Fibroblast of skin of left quadriceps (primary cell): ENCODE measurements at places on chromosomes 16 and 17.

DNA sequence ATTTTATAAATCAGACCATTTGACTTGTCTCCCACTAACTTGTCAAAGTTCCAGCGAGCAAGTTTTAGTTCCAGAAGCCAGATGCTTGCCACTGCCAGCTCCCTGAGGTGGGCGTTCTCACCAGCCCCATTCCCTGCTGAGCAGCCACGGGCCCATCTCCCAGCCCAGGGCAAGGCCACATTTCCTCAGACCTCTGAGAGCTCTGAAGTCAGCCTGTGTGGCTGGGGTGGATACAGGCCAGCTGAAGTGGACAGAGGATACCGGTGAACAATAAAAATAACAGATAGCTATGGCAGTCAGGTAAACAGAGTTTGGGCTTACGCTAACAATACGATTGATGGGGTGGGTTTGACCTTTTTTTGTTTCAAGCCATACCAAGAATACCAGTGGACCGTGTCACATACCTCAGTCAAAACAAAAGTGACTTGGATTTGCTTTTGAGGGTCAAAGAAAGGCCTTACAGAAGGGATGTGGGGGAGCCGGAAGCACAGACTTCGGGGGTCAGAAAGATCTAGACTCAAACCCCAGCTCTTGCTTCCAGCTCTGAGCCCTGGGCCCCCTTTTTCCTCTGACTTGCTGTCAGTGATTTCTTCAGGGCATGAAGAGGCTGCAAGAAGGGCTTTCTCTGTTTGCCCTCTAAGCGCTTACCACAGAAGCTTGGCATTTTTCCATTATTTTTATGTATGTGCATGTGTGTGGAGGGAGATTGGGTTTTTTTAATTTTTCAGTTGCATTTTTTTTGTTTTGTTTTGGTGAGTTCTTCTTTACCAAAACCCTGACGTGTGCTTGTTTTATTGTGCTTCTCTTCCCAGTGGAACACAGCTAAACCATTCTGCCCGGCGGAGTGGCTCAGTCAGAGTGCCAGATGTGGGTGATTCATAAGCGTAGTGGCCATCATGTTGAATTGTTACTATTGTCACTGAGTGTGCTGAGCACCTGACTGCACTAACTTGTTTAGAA lies 109.9 kb downstream of the GNAO1 start:
- peak; percentile 49 for DNase-seq

DNA sequence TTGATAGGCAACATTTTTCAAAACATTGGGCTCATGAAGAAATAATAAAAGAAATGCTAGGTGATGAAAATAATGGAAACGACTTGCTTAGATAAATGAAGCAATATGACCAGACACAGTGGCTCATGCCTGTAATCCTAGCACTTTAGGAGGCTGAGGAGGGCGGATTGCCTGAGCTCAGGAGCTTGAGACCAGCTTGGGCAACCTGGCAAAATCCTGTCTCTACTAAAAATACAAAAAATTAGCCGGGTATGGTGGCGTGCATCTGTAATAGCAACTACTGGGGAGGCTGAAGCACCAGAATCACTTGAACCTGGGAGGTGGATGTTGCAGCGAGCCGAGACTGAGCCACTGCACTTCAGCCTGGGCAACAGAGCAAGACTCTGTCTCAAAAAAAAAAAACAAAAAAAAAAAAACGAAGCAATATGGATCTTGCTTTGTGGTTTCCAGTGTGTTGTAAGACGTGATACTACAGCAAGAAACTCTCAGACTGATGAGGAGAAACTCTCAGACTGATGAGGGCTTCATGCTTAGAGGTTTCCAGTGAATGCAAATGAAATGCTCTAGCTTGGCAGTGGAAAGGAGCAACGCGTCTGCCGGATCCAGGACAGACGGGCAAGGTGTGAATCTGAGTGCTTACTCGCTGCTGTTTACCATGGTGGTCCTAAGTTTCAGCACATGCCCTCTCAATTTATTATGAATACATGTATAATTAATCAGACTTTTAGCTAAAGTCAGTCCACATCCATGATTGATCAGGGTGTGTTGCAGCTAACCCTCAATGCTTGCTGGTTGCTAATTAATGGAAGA lies 11.5 kb upstream of the IGF2BP1 start:
- no peak for DNase-seq

DNA sequence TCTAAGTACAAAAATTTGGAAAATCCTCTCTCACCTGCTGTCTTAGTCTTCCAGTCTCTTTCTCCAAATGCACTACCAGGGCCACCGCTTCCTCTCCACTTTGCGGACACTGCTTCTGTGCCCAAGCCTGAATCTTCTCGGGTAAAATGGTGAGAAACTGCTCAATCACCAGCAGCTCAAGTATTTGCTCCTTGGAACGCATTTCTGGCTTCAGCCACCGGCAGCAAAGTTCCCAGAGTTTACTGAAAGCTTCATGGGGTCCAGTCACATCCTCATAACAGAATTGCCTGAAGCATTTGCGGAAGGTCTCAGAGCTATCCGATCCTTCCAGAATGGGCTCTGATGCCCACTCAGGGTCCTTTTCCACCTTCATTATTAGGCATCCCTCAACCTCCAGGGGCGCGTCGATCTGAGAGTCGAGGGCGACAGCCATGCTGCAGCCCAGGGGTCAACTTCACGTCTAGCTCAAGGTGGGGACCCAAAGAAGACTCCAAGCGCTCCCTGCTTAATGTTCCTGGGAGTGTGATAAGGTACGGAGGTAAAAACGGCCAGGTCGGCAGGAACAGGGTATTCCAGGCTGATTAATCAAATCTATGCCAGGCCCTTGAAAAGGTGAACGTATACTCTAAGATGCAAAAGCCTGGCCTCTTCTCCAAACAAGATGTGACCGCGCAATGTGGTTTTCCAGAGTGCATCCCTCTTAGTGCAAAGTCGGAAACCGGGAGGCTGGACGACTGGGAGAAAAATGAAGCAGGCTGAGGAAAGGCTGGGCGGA lies 763 bp downstream of the ZKSCAN2 start:
- no peak for DNase-seq

DNA sequence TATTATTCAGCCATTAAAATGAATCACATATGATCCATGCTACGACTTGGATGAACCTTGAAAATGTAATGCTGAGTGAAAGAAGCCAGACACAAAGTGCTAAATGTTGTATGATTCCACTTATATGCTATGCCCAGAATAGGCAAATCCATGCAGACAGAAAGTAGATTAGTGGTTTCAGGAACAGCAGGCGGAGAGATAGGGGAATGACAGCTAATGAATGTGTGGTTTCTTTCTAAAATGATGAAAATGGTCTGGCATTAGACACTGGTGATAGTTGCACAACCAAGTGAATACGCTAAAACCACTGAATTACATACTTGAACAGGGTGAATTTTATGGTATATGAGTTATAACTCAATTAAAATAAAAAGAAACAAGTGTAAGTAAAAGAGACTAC lies 121.8 kb upstream of the NOG start:
- DNase-seq = peak; percentile 34

GRCh38 chr16:29765167-29766032 lies 12.7 kb upstream of the ZG16 start:
- DNase-seq = no peak

DNA sequence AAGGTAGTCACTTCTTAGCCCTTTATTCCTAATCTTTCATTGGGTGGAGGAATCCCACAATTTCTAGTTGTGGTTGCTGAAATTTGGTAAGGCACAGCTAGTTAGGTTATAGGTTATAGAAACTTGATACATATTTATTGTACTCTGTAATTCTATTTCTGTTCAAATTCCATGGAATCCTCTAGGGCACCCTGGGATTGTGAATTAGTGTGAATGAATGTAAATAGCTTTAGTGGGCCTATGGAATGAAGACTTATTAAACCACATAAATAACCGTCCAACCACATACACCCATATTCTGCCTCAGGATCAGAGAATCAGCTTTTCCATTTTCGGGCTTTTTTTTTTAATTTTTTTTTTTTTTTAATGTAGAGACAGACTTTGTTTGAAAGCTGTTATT lies 9.2 kb downstream of the TANC2 start:
- DNase-seq = peak; percentile 39

GRCh38 chr17:32449963-32450362 lies 5.7 kb downstream of the PSMD11 start:
- no peak for DNase-seq

DNA sequence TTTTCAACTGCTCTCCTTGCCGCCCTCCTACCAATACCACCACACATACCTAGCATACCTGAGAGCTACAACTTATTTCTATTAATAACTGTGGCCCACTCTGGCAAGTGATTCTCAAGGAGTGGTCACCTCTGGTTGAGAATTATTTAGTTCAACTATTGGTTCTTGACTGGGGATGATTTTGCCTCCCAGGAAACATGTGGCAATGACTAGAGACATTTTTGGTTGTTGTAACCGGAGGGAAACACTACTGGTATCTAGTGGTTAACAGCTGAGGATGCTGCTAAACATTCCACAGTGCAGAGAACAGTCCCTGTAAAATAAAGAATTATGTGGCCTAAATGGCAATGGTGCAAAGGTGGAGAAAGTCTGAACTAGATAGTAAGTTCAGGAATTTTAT lies 96.7 kb downstream of the TRIM37 start:
- DNase-seq = no peak

- no peak for DNase-seq
Observed at GRCh38 chr17:83193336-83194185, 114.2 kb downstream of the METRNL start.

DNA sequence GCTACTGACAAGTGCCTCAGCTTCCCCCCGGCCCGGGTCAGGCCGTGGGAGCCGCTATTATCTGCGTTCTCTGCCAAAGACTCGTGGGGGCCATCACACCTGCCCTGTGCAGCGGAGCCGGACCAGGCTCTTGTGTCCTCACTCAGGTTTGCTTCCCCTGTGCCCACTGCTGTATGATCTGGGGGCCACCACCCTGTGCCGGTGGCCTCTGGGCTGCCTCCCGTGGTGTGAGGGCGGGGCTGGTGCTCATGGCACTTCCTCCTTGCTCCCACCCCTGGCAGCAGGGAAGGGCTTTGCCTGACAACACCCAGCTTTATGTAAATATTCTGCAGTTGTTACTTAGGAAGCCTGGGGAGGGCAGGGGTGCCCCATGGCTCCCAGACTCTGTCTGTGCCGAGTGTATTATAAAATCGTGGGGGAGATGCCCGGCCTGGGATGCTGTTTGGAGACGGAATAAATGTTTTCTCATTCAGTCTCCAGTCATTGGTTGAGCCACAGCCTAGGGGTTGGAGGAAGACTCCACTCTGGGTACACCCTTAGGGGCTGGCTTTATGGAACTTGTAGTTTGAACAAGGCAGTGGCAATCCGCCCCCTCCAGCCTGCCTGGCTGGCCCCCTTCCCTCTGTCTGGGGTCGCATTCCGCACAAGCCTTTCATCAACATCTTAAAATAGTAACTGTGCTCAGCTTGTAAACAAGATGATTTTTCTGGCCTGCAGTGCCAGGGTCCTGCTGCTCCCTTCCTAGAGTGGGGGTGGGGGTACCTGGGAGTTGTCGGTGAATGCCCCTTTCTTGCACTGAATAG lies 4.1 kb downstream of the SYNGR2 start:
- no peak for DNase-seq

DNA sequence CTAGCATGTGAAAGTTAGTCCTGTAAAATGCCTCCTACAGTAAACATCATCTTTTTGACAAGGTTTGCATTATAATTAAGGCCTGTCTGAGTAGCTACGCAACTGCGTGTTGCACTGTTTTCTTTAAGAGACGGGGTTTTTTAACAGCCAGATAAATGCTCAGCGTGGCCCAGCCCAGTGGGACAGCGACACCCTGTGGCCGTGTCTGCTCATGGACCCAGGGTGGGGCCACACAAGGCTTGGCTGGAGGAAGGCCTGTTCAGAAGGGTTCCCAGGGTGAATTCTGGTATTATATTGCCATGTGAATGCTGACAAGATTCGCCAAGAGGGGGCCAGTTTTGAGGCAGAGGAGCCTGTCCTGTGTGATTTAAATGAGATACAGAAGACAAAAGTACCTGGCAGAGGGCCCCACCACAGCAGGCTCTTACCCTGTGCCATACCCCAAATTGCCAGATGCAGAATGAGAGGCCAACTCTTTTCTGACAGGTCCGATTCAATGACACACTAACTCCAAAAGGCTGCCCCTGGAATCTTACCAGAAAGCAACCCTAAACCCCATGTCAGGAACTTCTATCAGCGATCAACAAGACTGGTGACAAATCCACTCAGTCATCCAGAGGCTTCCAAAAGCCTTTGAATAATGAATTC lies 65.9 kb upstream of the IRX6 start:
- peak; percentile 45 for DNase-seq

- no peak for DNase-seq
Observed at GRCh38 chr16:23222929-23223328, 40.4 kb downstream of the SCNN1G start.
